ENCODE measurements at places on chromosomes 1 and 21.
A peak's percentile ranks its signal among the peaks of the same experiment; 100 is the strongest.

DNA sequence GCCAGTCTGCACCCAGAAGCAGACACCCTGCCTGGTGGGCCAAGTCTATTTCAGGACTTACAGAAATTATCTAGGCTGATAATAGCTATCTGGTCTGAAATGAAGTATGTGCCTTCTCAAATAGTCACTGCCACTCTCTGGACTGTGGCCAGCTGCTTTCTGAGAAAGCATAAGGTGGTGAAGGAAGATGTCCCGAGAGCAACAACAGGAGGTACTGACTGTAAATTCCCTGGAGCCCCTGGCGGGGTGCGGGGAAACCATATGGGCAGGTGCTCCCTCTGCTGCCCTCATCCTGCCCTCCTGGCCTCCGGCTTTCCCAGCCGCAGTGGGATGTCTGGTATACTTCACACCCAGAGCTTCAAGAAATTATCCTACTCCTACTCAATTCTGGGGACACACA is 86.8 kb downstream of the TGFBR3 start:
- no peak for DNase-seq
- peak overlapping the region; percentile 6 for H3K27ac ChIP-seq
- peaks cover 55% of the 10 kb centered on the region for H3K4me1 ChIP-seq
- H3K36me3 ChIP-seq, result peaks cover 44% of the 10 kb centered on the region
- no peaks in the 10 kb centered on the region for H3K27me3 ChIP-seq

- peaks cover 3% of the 10 kb centered on the region for H3K36me3 ChIP-seq
- no peaks in the 10 kb centered on the region for H3K4me1 ChIP-seq
- no peak for DNase-seq
- no peak overlapping the region for H3K27ac ChIP-seq
- peaks cover 20% of the 10 kb centered on the region for H3K27me3 ChIP-seq
Observed at GRCh38 chr1:92739669-92740524, 45.0 kb downstream of the EVI5 start.

DNA sequence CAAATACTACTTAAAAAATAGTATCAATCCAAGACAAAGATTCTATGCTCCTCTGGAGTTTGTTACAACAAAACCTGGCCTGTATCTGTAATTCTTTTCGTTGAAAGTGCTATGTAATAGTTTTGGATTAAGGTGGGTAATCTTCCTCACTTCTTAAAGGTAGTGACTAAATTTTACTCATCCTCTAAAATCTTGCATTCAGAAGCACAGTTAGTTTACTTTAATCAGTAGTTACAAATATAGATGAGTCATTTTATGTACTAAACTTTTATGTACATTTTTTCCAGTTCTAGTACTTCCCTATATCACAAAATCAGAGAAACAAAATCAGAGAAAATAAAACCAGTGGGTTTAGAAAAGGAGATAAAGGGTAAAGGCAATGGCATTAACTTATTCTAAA is 51.3 kb downstream of the ZNHIT6 start:
- H3K4me3 ChIP-seq, result no peak overlapping the region
- peaks cover 34% of the 10 kb centered on the region for H3K36me3 ChIP-seq
- no peaks in the 10 kb centered on the region for H3K27me3 ChIP-seq
- DNase-seq, result no peak
- no peak overlapping the region for H3K27ac ChIP-seq
- no peaks in the 10 kb centered on the region for H3K4me1 ChIP-seq

GRCh38 chr1:115133440-115133839 is 44.1 kb upstream of the TSPAN2 start:
- H3K4me3 ChIP-seq, result no peak overlapping the region
- peaks cover 13% of the 10 kb centered on the region for H3K27me3 ChIP-seq
- H3K27ac ChIP-seq, result no peak overlapping the region
- peaks cover 1% of the 10 kb centered on the region for H3K36me3 ChIP-seq

DNA sequence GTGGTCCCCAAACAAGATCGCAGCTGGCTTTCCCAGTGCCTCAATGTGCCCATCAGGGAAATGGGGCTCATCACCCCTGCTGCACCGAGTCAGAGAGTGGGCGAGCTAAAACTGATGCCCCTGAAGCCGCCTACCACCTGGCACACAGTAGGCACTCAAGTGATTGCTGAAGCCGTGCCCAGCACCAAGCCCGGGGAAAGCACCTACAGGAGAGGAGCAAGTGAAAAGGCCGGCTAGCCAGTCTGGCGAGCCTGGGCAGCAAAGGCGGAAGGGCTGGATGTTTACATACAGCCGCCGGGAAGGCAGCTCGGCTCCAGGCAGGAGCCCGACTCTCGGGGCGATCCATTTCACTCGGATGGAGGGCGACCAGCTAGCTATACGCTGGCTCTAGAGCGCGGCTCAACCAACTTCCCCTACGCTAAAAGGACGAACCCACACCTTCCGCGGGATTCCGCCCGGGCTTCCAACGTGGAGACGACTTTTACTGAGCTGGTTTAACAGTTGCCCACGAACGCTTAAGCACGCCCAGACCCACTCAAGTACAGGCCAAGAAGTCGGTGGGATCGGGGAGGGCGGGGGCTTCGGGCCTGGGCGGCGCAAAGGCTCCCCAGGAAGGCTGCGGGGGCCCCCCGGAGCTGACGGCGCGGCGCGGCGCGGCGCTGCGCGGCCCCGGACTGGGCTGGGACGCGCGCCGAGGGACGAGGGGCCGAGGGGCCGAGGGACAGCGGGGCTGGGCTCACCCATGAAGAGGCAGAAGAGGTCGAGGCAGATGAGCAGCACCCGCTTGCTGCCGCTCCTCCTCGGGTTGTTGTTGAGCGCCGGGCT is 1.0 kb downstream of the PLPP3 start:
- DNase-seq, result no peak
- H3K4me3 ChIP-seq, result peak overlapping the region; percentile 11
- peaks cover 44% of the 10 kb centered on the region for H3K27me3 ChIP-seq
- no peaks in the 10 kb centered on the region for H3K4me1 ChIP-seq
- H3K36me3 ChIP-seq, result no peaks in the 10 kb centered on the region

GRCh38 chr1:31712630-31713029 is 8.8 kb upstream of the COL16A1 start:
- H3K4me1 ChIP-seq, result peaks cover 21% of the 10 kb centered on the region
- H3K27ac ChIP-seq, result no peak overlapping the region
- H3K27me3 ChIP-seq, result peaks cover 69% of the 10 kb centered on the region
- H3K36me3 ChIP-seq, result peaks cover 1% of the 10 kb centered on the region
- DNase-seq, result no peak

DNA sequence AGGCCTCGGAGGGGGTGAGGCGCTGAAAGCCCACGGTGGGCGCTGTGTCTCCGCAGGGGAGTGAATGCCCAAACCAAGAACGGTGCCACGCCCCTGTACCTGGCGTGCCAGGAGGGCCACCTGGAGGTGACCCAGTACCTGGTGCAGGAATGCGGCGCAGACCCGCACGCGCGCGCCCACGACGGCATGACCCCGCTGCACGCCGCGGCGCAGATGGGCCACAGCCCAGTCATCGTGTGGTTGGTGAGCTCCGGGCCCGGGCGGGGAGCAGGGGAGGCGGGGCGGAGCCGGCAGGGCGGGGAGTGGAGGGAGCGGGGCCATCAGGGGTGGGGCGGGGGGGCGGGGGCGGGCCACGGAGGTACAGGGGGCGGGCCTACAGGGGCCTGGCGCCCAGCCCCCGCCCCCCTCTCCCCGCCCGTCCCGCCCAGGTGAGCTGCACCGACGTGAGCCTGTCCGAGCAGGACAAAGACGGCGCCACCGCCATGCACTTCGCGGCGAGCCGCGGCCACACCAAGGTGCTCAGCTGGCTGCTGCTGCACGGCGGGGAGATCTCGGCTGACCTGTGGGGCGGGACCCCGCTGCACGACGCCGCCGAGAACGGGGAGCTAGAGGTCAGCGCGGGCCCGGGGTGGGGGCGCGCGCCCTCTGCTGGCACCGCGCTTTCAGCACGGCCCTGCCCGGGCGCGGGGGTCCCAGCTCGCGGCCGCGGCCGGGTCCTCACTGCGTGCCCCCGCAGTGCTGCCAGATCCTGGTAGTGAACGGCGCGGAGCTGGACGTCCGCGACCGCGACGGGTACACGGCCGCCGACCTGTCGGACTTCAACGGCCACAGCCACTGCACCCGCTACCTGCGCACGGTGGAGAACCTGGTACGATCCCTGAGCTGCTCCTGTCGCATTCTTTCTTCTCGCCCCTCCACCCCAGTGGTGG is 15.9 kb downstream of the ESPN start:
- H3K27me3 ChIP-seq, result peaks cover 59% of the 10 kb centered on the region
- no peaks in the 10 kb centered on the region for H3K36me3 ChIP-seq
- DNase-seq, result peak; percentile 45
- H3K4me1 ChIP-seq, result peaks cover 15% of the 10 kb centered on the region
- no peak overlapping the region for H3K27ac ChIP-seq

- H3K27ac ChIP-seq, result no peak overlapping the region
- no peaks in the 10 kb centered on the region for H3K4me1 ChIP-seq
- H3K27me3 ChIP-seq, result peaks cover 27% of the 10 kb centered on the region
- DNase-seq, result no peak
- H3K4me3 ChIP-seq, result no peak overlapping the region
Observed at GRCh38 chr1:209376774-209377173, 206.7 kb upstream of the CAMK1G start.

DNA sequence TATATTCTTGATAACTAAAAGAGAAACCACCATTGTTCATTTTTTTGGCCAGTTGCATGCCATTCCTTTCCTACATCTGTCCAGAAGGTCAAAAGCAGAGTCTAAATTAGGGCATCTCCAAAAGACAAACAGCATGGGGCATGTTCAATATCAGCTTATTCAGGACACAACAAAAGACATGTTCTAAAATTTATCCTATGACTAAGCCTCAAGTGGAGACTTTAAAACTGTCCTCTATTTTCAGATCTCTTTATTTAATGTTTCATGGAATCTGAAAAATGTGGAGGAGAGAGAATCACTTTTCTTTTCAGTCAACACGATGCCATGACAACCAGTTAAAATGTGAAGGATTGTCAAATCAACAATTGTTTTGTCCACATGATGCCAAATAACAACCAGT is 303.4 kb upstream of the PRMT6 start:
- H3K27me3 ChIP-seq, result no peaks in the 10 kb centered on the region
- H3K4me1 ChIP-seq, result no peaks in the 10 kb centered on the region

DNA sequence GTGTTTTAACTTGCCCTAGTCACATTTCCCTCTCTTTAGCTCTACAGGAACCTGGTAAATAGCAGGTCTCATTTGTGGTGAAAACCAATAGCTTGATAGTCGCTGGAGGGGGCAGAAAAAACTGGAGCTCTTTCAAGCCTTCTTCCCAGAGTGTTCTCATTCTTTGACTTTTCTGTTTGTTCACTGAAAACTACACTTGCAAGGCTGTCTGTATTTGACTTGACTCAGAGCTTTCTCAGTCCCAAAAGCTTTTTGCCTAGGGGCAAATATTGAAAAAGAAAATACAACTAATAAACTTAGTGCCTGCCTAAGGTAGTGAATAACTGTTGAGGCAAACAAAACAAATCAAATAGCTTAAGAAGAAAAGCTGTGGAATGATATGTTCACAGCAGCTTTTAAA is 217.1 kb upstream of the CHRM3 start:
- DNase-seq, result no peak
- H3K36me3 ChIP-seq, result no peaks in the 10 kb centered on the region
- H3K4me1 ChIP-seq, result no peaks in the 10 kb centered on the region
- H3K4me3 ChIP-seq, result no peak overlapping the region
- H3K27ac ChIP-seq, result no peak overlapping the region
- H3K27me3 ChIP-seq, result no peaks in the 10 kb centered on the region

- peaks cover 1% of the 10 kb centered on the region for H3K36me3 ChIP-seq
- no peak overlapping the region for H3K27ac ChIP-seq
- H3K27me3 ChIP-seq, result peaks cover 66% of the 10 kb centered on the region
- no peaks in the 10 kb centered on the region for H3K4me1 ChIP-seq
Observed at GRCh38 chr1:44420535-44420934, 15.5 kb downstream of the RNF220 start.

DNA sequence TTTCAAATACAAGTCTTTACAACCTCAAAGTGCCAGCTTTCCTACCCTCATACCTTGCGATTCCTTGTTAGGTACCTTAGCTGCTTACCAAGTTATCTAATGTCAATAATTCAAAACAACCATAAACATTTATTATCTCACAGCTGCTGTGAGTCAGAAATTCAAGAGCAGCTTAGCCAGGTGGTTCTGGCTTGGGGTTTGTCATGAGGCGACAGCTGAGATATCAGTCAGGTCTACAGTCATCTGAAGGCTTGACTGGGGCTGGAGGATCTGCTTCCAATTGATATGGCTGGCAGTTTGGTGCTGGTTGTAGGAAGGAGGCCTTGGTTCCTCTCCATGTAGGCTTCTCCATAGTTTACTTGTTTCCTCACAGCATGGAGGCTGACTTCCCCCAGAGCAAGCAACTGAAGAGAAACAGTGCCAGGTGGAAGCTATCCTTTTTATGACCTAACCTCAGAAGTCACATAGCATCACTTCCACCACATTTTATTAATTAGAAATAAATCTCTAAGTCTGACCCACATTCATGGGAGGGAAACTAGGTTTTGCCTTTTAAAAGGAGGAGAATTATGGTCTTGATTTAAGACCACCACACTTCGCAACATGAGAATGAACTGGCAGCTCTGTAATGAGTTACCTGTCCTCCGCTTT is 103.3 kb upstream of the FGGY start:
- H3K4me1 ChIP-seq, result no peaks in the 10 kb centered on the region
- H3K27me3 ChIP-seq, result peaks cover 9% of the 10 kb centered on the region
- H3K4me3 ChIP-seq, result no peak overlapping the region
- no peaks in the 10 kb centered on the region for H3K36me3 ChIP-seq

DNA sequence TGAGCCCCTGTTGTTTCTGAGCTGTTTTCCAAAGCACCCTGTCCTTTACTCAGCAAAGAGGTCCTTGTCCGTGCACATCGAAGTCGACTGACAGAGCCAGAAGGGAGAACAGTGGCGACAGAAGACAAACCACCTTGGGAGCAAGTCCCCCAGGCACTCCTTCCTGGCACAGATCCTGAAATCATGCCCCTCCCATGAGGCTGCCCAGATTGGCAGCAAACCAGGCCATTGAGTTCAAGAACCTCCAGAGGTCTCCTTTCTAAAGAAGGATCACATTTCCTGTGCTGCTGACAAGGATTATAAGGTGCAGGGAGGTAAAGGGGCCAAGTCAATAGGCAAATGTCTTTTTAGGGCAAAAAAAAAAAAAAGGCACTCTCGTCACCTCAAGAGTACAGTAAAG is 84.7 kb upstream of the HIVEP3 start:
- H3K27ac ChIP-seq, result no peak overlapping the region
- no peaks in the 10 kb centered on the region for H3K36me3 ChIP-seq
- peaks cover 16% of the 10 kb centered on the region for H3K4me1 ChIP-seq
- H3K4me3 ChIP-seq, result no peak overlapping the region
- H3K27me3 ChIP-seq, result no peaks in the 10 kb centered on the region

- no peaks in the 10 kb centered on the region for H3K4me1 ChIP-seq
- H3K27ac ChIP-seq, result no peak overlapping the region
- H3K27me3 ChIP-seq, result peaks cover 63% of the 10 kb centered on the region
- DNase-seq, result no peak
- H3K4me3 ChIP-seq, result no peak overlapping the region
Observed at GRCh38 chr21:38925923-38926322, 120.2 kb downstream of the ETS2 start.

- no peaks in the 10 kb centered on the region for H3K36me3 ChIP-seq
- peaks cover 85% of the 10 kb centered on the region for H3K27me3 ChIP-seq
- DNase-seq, result no peak
- no peak overlapping the region for H3K4me3 ChIP-seq
- H3K4me1 ChIP-seq, result peaks cover 5% of the 10 kb centered on the region
Observed at GRCh38 chr1:115832651-115833050, 8.3 kb downstream of the NHLH2 start.

- no peaks in the 10 kb centered on the region for H3K27me3 ChIP-seq
- DNase-seq, result no peak
- H3K4me1 ChIP-seq, result no peaks in the 10 kb centered on the region
Observed at GRCh38 chr21:26388731-26389231, 184.3 kb downstream of the CYYR1 start.
